ENCODE measurements at places on chromosomes 11 and 22.

GRCh38 chr11:59207988-59208451 lies 4.7 kb downstream of the MPEG1 start:
- DNase-seq: no peak

GRCh38 chr11:46363031-46363407 lies 15.8 kb downstream of the DGKZ start:
- DNase-seq: no peak

- DNase-seq: no peak
Observed at GRCh38 chr11:64566042-64566914, 24.7 kb upstream of the SLC22A12 start.

DNA sequence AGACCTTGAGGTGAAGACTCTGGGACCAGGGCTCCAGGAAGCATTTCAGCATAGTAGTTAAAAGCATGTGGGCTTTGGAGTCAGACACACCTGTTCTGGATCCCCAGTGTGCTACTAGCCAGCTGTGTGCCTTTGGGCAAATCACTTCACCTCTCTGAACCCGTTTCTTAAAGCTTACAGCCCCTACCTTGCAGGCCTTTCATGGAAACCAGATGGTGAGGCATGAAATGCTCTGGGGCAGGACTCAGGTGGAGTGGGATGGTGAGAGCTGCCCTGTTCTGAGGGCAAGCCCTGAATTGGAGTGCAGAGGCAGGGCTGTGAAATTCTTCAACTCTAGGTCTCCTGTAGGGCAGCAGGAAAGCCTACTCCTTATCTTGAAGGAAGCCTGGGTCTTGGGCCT lies 10.5 kb downstream of the UCP2 start:
- DNase-seq: no peak

DNA sequence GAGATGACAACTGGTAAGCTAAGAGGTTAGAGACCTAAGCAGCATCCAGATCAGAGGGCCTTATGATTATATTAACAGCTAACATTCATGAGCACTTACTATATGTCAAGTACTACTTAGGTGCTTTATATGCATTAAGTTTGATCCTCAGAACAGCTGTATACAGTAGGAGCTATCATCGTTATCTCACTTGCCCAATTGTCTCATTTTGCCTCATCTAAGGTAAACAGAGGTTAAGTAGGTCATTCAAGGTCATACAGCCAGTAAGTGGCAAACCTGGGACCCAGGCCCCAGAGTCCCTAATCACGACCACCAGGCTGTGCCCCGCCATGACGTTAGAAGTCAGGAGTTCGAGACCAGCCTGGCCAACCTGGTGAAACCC lies 4.6 kb upstream of the POLR3H start:
- no peak for DNase-seq

GRCh38 chr11:84103096-84103495 lies 816.9 kb upstream of the CCDC90B start:
- DNase-seq: no peak

DNA sequence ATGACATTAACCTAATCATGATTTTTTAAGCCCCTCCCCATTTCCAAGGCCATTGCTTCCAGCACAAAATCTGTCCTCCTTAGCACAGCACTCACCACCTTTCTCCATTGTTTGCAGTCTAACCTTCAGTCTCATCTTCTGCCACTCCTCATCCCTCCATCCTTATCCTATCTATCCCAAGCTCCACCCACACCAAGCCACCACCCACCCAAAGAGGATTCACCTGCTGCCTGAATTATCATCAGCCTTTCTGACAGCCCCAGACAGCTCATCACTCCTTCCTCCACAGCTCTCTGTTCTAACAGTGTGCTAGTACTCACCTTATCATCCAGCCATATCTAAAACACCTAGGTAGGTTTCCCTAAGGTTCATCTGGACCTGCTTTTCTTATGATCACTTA lies 20.7 kb upstream of the SMCO4 start:
- no peak for DNase-seq

DNA sequence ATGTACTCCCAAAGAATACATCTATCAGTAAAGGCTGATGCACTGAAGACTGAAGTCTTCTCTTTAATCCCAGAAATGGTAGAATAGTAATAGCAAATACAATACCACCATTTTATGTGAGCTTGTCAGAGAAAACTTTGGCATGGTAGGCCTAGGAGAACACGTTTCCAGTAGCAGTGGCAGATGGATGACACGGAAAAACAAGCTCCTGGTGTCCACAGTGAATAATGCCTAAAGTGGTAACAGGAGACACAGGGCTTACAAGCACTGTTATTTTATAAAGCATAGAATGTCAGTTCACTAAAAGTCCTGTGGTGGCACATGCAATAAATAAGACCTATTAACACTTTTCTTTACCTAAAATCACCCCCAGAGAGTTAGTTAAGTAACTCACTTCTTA lies 277.6 kb downstream of the TTC28 start:
- DNase-seq: no peak

DNA sequence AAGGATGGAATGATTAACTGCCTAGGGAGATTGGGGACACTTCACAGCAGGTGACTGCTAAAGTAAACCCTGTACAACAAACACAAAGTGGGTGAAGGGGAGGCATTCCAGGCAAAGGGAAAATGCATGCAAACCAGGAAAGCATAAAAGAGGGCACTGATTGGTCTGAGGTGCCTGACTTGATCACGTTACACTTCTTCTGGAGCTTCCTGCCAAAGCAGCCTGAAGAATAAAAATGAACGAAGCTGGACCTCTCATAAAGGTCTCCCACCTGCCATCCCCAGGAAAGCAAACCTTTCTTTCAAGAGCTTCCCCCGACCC lies 46.7 kb upstream of the SCUBE2 start:
- no peak for DNase-seq

GRCh38 chr11:2092464-2092910 lies 46.7 kb downstream of the IGF2 start:
- no peak for DNase-seq

DNA sequence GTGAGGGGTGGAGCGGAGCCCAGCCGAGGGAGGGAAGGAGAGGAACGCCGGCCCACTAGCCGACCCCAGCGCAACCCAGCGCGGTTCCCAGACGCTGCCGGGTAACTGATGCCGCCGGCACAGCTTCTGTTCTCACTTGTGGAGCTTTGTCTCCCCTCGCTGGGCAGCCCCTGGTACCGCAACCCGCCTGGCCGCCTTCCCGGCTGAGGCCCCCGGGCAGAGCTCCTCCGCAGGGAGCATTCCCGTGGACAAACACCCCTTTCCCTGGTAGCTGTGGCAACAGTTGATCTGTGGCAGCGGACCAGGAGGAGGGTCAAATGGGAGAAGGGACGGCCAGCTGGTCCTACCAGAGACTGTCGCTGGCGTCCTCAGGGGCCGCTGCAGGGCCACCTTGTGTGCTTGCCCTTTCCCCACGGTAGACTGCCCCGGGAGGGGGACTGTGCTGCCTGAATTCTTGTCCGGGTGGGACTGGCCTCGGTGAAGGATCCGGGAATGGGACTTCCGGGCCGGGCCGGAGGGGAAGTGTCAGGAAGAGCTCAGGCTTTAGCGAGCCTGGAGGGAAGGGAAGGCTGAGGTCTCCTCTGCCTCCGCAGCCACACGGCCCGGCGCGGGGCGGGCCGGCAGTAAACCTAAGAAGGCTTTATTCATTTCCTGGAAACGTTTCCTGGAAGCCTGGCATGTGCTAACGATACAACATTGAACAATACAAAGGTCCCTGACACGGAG lies 468.0 kb downstream of the OPCML start:
- no peak for DNase-seq

- DNase-seq: no peak
Observed at GRCh38 chr11:65436412-65437032, 13.9 kb downstream of the NEAT1 start.

DNA sequence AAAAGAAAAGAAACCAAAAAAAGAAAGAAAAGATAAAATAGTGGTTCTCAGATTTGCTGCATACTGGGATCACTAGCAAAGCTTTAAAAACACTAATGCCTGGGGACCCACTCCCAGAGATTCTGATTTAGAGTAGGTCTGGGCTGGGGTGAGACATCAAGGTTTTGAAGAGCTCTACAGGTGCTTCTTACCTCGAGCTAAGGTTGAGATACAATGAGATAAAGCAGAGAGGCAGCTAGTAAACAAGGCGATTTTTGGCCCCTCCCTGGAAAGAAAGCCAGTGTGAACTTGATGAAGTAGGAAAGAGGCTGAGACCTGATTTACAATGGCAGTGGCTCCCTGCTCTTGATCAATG lies 327.6 kb upstream of the CCDC90B start:
- DNase-seq: no peak

- no peak for DNase-seq
Observed at GRCh38 chr22:27987557-27987956, 68.5 kb upstream of the PITPNB start.

- no peak for DNase-seq
Observed at GRCh38 chr11:77602381-77603088, 12.8 kb downstream of the AQP11 start.

DNA sequence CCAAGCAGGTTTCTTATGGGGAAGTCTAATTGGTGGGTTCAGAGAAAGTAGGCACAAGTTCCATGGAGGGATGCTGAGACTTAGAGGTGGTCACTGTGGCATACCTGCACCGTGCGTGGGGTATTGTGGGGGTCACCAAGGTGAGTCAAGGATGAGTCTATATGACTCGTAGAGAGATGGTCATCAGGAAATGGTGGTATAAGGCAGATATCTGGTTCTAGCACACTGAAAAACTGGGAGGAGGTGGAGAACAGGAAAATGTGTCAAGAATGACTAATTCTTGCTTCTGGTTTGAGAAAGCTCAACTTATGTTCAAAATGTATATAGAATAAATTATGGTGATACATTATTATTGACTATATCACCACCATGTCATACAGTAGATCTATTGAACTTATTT lies 258.1 kb downstream of the RAB38 start:
- no peak for DNase-seq

DNA sequence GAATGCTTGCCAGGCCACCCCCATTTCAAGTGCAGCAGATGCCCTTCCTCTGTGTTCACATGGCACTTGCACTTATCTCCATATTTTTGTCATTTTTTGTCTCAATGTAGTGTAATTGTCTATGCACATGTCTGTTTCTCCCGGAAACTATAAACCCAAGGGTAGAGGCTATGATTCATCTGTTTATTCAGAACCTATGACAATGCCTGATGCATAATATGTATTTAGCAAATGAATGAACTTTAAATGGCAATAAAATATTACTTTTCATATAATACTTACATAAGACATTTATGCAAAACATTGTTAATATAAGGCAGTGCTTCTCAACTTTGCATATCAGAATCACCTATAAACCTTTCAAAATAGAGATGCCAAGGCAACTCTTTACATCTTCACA lies 6.7 kb downstream of the PAK1 start:
- DNase-seq: no peak
